ENCODE measurements at places on chromosomes 3 and 15.

- no peak for DNase-seq
Measured at GRCh38 chr3:13747627-13748026, 132.2 kb downstream of the WNT7A start.

- DNase-seq, result peak; percentile 43
Measured at GRCh38 chr3:13301286-13301987, 118.7 kb downstream of the NUP210 start.

GRCh38 chr15:98731712-98732450, 83.5 kb downstream of the IGF1R start:
- DNase-seq, result no peak

- DNase-seq, result no peak
Measured at GRCh38 chr3:30692498-30693130, 86.2 kb downstream of the TGFBR2 start.

DNA sequence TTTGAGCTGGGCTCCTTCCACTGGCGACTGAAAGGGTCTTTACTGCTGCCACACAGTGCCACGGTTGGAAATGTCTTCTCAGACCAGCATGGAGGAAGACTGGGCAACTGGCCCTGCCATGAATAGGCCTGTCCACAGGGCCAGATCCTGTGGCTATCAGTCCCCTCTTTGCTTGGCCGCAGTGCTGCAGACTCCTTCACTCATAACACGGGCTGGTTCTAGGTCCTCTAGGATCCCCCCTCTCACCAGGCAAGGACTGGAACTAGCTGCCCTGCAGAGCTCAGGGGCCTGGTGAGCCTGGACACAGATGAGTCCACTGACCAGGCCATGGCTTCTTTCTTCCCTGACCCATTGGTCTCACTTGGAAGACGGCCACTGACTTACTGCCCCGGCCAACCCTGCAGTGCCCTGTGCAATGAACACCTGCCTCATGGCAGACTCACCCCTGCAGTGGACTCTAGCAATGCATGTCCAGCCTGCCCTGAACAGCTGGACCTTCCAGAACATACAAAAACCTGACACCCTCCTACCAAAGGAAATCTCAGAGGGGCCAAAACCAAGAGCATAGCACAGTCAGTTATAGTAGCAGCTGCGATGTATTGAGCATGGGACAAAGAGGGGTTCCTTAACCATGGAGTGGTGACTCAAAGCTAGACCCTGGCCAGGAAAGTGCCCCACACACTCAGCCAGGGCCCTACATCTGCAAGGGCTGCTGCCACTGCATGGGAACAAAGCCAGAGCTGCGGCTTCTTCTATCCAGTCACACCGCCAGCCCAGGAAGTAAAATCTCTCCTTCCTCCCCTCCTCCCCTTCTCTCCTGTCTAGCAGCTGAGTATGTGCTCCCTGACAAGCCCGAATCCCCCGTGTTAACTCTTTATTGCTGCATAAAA, 72.1 kb upstream of the ITGA11 start:
- no peak for DNase-seq

DNA sequence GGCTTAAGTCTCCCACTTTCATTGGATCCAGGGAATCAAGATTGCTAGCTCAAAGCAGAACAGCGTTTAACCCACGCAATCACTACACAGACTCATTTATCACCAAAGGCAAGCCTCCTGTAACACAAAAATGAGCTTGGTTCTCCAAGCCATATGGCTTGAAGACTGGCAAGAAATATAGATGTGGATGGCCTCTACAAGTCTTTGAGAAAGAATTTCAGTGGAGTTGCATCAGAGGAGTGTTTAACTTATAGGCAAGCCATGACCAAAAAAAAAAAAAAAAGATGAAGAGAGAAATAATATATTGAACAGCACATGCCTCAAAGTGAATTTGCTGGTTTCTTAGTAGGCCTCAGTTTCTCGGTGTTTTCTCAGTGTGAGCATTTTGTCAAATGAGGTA, 27.3 kb downstream of the PDZRN3 start:
- DNase-seq, result no peak

DNA sequence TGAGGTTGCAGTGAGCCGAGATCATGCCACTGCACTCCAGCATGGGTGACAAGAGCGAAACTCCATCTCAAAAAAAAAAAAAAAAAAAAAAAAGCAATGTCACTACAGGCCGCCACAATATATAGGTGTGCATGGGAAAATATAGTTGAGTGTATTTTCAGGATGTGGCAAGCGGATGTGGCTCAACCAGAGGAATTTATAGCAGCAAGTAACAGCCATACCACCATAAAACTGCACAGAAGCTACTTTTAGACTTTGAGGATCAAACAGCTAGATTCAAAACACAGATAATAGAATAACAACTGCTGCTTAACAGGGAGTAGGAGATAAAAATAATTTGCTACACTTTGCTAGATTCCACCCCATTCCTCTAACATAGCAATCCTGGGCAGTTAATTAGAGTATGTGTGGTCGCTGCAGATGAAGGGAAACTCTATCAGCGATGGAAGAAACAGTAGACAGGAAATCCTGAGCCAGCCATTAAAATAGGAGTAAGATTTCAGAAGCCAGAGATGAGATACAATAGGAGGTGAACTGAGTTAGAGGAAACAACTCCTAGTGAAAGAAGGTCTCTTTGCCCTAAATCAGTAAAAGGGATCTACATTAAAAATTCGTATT, 318.7 kb upstream of the STT3B start:
- DNase-seq, result no peak

- no peak for DNase-seq
Measured at GRCh38 chr3:159432682-159433340, 555.8 kb upstream of the IL12A start.

DNA sequence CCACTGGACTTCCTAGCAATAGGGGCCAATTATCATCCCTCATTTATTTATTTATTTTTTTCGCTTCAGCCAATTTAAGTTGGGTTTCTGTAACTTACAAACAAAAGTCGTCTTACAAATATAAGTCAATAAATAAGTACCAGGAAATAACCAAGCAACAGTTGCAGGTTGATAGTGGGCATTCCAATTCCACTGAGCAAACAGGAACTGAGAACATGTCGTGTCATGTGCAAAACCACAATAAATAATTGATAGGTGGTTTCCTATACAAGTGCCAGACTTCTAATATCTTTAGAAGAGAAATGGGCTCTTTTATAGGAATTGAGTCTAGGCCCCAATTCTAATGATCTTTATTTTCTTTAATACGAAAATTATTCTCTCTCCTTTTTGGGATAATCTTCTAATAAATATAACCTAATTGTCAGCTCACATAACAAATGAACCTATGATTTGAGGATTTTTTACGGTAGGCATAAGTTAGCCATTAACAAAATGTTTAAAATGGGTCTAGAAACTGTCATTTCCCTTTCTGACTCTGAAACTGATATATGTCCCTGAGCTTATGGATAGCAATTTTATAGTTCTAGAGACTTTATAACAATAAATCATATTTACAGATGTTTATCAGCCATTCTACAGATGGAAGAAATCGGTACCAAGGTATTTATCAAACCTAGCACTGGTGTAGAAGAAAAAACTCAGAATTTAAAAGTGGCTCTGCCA, 571.8 kb downstream of the FOXP1 start:
- no peak for DNase-seq

DNA sequence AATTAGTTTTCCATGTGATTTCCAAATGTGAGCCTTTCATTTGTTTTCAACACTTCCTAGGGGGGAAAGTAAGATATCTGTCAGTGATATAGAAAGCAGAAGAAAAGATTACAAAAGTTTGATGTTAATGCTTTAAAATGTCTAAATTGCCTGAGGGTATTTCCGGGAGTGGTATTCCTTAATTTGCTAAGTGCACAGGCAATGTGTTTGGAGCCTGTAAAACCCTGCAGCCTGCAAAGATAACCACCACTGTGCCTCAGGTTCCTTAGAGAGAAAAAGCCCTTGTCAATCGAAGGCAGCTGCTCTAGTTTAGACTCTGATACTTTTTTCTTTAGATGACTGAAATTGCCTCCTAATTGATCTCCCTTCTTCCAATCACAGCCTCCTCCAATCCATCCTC, 154.9 kb downstream of the SSR3 start:
- DNase-seq, result no peak

- no peak for DNase-seq
Measured at GRCh38 chr3:76753599-76753998, 286.3 kb upstream of the ROBO2 start.

DNA sequence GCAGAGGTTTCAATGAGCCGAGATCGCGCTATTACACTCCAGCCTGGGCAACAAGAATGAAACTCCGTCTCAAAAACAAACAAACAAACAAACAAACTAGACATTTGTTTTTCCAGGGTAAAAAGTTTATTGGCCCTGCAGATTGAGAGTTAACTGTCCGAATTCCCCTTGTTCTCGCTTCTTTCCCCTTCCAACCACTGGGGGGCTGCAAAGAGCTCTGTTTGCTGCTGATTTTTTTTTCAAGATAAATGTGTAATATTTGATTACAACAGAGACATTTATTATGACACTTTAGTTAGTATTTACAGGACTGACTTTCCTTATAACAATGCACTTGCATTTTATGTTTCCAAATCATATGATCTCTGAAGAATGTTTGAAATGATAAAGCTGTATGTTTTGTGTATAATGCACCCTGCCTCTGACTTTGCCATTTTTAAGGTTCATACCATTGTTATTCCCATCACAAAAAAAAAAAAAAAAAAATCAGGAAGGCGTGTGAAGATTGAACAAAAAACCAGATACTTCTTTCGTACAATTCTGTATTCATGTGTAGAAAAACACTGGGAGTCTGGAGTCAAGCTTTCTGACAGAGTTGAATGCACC, 2.8 kb downstream of the CLSTN2 start:
- DNase-seq, result no peak

DNA sequence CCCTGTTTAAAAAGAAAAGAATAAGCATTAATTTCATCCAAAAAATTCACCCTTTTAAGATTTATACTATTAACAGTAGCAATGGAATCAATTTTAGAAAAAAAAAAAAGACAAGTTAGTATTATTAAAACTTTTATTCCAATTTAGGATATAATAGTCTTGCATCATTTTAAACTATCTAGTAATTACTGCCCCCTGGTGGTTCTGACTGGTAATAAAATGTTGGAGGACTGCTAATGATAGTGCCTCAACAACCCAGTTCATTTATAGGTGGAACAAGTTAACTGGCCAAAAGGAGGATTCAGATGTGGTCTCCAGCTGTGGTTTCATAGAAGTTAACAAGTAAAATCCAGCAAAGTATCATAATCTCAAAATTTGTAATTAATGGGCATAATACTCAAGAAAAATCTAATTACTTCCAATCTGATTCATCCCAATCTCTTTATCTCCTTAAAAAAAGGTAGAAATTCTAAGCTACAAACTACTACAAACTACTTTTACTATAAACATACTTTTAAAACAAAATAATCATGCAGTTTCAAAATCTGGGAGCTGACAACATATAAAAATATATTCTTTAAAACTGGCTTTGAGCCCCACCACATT, 30.7 kb upstream of the WDR49 start:
- peak; percentile 32 for DNase-seq

Data from smooth muscle cell of the brain vasculature (primary cell).